Activated CD4-positive, alpha-beta T cell treated with anti-CD3 and anti-CD28 coated beads, Interleukin-2, amount 50 U/mL, for 16 hours (primary cell): ENCODE measurements at places on chromosomes 7 and 10.

DNA sequence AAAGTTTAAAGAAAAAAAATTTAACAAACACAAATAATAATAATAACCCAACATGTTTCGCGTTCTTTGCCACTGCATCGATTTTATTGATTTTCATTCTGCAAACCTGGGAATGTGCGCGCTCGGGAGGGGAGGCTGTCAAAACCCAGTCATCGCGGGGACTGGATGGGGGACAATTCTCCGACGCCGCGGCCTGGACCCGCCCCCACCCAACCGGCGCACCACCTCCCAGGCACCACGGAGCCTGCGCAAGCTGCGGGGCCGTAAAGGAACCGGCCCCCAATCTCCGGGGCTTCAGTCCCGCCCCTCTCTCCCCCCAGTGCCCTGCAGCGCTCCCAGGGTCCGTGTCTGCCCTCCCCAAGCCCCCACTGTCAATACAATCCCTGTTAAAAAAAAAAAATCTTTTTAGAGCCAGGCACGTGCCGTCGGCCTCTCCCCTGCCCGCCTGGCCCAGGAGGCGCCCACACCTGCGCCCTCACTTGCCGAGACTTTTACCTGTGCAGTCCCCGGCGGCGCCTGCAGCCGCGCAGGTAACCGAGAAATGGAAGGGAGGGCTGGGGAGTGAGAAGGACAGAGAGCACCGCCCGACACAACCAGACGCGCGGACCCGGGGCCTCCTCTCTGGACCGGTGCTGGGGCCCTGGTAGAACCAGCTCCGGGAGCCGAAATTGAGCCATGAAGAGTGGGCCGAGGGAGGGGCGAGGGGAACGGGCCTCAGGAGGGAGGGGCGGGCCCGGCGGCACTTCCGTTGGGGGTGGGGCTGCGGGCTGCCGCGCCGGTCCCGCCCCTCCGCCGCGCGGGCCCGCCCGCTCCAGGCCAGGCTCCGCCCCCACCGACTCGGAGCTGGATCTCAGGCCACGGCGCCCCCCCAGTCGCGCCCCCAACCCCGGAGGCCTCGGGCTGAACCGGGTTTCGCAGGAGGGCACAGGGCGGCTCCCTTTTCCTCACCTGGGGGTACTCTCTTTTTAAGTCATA lies 7.6 kb upstream of the ZNF503 start:
- DNase-seq, result no peak

- no peak for DNase-seq
Observed at GRCh38 chr10:6140965-6141295, 52.1 kb downstream of the RBM17 start.

GRCh38 chr10:113303544-113304146 lies 249.2 kb upstream of the HABP2 start:
- DNase-seq, result no peak

DNA sequence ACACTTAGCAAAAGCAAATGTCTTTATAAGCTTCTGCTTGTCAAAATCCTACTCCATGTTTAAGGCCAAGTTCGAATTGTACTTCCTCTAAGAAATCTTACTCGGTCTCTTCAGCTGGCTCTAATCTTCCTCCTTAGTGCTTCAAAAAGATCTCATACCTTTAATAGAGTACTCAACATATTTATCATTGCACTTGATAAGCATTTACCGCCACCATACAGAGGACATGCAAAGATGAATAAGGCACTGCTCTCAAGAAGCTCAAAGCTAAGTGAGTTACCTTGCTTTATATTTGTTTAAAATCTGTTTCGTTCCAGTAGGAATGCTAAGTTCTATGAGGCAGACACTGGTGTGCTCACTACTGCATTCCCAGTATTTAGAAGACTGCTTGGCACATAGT lies 61.9 kb upstream of the DNAJB12 start:
- DNase-seq, result no peak

- DNase-seq, result no peak
Observed at GRCh38 chr7:155756322-155756721, 55.9 kb downstream of the SHH start.

DNA sequence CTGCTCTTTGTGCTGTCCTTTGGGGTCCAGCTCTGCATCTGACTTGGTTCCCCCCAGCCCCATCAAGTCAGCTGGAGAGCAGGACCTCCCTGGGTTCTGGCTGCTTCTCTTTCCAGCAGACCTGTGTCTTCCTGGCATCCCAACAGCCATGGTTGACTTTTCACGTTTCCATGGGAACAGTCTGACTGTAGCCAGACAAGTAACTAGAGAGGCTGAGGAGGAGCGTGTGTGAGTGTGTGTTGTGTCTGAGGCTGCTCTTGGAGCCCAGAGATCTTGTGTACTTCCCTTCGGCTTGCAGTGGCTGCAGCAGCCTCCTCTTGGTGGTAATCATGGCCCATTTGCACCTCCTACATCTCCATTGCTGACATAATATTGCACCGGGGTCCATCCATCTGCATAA lies 332.0 kb downstream of the RPS24 start:
- DNase-seq, result no peak

- peak; percentile 72 for DNase-seq
Observed at GRCh38 chr10:110903280-110904278, 15.4 kb downstream of the BBIP1 start.

GRCh38 chr10:84407388-84408049 lies 79.1 kb downstream of the CCSER2 start:
- no peak for DNase-seq

DNA sequence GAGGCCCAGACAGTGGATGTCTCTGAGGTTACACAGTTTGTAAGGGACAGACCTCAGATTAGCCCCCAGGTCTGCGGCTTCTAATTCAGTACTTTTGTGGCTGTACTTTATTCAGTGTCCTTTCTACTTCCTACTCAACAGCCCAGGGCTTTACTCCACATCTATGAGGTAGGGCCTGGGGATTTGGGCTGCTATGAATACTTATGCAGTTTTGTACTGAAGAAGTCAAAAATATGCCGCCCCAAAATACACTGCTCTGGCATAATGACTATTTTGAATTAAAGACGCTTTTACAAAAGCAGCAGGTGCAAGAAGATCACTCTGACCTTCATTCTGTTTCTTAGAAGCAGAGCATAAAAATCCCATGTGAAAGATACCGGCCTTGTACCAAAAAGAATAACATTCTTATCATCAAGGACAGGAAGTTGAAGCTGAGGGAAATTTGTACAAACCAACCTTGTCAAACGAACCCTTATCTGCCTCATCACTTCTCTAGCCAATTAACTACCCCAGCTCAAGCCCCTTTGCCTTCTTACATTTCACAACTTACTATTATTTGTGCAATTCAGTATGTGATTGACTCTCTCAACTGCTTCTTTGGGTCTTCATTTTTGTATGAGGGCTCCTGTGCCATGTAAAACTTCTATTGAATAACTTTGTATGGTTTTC lies 26.1 kb upstream of the TRUB1 start:
- peak; percentile 35 for DNase-seq

GRCh38 chr10:77939561-77940001 lies 13.0 kb upstream of the DLG5 start:
- no peak for DNase-seq

DNA sequence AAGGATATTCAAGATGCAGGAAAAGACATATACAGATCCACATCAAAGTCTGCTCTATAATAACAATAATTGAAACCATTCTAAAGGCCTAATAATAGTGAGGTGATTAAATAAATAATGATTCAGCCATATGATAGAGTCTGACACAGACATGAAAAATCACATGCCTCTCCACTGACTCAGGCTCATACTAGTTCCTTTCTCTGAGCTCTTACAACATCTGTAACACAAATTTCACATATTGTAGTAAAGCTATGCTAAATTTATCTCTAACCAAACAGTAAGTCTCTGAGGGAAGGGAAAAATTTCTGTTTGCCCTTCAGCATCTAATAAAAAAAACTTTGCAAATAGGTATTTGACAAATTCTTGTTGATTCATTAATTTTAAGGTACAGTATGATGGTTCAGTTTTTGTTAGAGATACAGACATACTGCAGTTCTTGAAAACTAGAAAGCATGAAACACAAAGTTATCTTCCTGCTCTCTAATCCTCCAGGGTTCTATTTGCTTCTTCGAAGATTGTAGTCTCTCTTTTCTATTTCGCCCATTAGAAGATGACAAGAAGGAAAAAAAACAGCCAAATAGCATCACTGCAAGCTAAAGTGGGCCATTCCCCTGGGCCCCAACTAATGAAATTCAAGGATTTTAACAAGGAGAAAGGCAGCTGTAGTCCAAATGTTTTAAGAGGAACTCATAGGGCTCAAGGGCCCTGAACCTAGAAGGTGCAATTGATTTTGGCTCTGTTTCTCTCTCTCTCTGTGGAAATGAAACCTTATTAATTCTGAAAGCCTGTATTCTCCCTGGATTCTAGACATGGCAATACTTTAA lies 53.9 kb downstream of the CUBN start:
- DNase-seq, result no peak

DNA sequence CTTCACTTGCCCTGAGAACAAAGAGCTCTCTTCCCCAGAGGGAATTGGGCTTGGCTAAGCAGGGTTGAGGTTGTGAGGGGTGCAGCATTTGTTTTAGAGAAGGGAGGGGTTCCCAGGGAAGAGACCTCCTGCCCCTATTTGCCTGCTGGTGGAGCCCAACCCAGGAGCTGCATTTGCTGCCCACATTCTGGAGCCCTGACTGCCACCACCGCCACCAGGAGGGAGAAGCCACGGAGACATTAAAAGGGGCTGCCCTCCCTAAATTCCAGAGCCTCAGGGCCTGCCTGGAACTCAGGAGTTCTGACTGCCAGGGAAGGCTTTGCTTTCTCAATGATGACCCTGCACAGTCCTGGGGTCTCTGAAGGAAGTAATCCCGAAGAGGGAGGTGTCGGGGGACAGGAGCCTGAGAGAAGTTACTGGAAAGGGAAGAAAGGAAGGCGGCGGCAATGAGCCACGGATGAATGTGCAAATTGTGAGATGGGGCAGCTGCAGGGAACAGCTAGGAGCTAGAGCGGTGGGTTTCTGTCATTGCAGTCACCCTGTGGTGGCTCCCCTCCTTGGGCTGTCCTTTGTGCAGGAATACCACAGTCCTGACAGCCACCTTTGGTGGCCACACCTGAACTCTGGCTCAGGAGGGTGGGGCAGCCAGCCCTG lies 51.3 kb downstream of the NEURL1 start:
- DNase-seq, result no peak

GRCh38 chr10:128471151-128471550 lies 344.9 kb upstream of the MKI67 start:
- DNase-seq, result no peak

DNA sequence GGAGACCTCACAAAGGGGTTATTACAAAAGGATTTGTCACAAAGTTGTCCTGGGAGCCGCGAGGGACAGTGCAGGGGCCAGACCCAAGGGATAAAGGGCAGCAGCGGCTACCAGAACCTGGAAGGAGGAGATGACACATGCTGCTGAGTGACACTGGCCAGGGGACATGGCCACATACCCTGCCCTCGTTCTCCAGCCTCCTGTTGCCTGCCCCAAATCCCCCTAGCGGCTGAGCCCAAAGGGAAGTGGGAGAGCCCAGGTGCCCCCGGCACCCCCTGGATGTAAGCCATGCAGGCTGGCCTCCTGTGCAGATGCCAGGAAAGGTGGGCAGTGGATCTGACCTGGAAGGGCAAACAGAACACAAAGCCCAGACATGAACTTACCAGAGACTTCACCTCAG lies 42.7 kb downstream of the C10orf143 start:
- DNase-seq, result no peak

- DNase-seq, result no peak
Observed at GRCh38 chr7:105638902-105639495, 57.7 kb upstream of the EFCAB10 start.

DNA sequence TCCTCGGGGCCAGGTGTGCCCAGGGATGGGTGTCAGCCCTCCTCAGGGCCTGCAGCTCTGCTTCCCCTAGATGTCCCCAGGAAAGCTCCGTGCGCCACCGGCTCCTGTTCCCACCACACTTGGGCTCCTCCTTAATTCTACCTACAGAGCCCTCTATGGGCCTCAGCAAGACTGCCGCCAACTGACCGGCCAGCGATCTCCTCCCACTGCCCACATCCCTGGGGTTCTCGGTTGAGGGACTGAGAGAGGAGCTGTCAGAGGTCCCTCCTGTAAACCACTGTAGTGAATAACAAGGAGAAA lies 5.3 kb upstream of the LDB3 start:
- no peak for DNase-seq

DNA sequence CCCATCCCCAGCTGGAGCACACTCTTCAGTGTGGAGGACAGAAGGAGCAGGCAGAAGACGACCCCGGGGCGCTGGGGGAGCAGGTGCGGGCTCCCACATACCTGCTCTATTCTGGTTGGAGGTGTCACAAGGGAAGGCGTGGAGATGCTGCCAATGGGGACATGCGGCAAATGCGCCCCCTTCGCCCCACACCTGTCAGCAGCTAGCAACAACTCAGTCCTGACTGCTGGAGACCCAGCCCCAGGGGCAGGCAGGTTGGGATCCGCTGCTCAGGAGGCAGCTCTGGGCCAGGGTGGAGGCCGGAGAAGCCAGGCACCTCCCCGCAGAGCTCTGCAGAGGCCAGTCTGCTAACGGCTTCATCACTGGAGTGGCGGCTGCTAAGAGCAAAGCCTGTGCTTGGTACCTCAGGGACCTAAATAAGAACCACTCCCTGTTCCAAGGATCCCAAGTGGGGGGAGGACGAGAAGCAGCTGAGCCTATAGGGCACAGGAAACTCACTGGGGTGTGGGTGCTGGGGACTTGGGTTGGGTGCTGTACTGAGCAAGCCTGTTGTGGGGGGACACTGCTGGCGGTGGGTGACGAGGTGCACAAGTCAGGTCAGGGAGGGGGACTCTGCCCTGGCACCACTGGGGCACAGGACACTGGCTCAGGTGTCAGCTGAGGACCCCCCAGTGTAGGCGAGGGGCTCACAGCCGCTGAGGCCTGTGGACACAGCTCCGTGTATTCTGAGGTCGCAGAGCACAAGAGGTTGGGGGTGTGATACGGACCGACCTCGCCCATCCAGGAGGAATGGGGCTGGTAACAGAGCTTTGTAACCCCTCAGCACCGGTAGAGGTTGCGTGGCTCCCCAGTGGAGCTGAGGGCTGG lies 19.2 kb upstream of the GPR146 start:
- no peak for DNase-seq

- peak; percentile 87 for DNase-seq
Observed at GRCh38 chr10:124530215-124530665, 68.6 kb downstream of the LHPP start.

GRCh38 chr10:122018491-122018890 lies 29.5 kb downstream of the TACC2 start:
- no peak for DNase-seq

DNA sequence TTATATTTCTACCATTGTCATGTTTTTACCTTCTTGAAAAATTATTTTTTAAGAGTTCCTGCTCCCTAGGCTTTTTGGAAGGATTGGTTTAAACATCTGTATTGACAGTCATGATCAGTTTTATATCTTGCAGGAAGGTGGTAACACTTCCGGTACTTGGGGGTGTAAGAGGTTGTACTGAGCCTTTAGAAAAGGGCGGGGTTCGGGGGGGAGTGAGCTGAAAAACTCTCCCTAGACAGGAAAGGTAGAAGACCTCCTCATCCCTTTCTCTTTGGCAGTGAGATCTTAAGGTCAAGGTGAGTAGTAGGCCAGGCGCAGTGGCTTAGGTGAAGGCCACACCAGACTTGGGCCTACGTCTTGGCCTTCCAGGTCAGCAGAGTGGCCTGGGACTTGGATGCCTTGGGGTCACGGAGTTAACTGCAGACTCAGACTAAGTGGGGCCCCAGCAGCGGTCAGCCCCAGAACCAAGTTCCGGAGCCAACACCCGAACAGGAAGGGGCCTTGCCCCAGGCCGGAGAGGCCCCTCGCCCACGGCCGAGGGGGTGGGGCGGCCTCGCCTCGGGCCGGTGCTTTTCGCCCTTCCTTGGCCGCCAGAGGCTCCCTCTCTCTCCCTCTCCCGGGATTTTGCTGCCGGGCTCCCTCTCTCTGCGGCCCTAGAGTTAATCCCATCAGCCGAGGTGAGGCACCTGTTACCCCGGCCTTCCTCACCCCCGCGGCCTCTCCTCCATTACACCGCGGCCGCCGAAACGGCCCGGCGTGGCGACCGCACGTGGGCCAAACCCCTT lies at the start of gene PPP1R9A:
PPP1R9A (plus strand) TSS at position 569 of the 785 bp plus-strand sequence. CDS start 2,520 bp downstream, outside the sequence.
- DNase-seq, result no peak
